Fibroblast of gingiva (primary cell): ENCODE measurements at places on chromosomes 5 and 9.

- DNase-seq, result no peak
These were observed 31.9 kb downstream of the PALM2AKAP2 start for GRCh38 chr9:109811876-109812275.

DNA sequence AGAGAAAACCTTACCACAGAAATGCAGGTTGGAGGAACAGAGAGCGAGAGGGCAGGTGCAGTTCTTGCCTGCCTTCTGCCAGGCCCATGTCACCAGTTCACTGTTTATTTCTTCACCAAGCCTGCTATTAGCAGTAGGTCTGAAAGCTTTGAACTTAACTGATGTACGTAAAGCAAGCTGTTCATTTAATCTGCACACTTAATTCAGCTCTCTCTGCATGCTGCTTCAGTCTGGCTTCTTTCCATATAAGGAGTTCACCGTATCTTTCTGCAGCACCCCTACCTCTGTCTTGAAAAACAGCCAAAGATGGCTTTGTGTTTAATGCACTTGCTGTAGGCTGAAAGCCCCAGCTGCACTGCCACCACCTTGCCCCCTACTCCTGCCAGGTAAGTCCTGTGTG lies 205.1 kb downstream of the RAB3C start:
- DNase-seq, result no peak

GRCh38 chr9:136642439-136642921 lies 20.2 kb upstream of the EGFL7 start:
- DNase-seq, result no peak

- DNase-seq, result no peak
These were observed 214.4 kb downstream of the MED10 start for GRCh38 chr5:6163913-6164312.

DNA sequence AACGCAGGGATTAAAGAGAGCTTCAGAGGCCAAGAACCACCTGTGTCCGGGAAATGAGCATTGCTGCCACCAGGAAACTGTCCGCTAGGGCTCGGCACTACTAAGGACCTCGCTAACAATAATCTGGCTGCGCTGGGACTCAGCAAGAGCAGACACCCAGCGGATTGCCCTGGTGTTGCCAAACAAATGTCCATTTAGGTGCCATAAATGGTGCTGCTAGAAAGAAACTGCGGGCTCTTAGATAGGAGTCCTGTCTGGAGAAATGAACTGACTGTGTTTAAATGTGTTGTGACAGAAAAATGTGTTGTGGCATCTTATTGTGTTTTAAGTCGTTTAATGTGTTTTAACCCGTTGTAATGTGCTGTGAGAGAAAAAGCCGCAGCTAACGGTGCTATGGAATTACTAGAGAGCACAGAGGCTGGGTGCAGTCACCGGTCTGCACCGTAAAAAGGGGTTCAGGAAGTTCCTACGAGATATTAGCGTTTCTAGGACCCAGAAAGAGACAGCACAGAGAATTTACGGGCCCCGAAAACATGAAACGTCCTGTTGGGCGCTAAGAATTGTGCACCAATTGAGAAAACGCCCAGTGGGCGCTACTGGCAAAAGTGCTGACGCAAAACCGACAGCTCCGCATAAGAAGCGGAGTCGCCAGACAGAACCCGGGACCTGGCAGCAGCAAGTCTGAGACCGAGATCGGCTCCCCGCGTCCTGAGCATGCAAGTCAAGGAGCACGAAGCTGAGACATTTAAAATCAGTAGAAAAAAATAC lies 90.6 kb downstream of the ANXA2R start:
- DNase-seq, result peak; percentile 78

GRCh38 chr5:176629853-176630680 lies at the start of the genes EIF4E1B and SNCB:
Gene EIF4E1B (plus strand): TSS chr5:176630675. CDS start chr5:176642788, 12,113 bp downstream.
Gene SNCB (minus strand): TSS chr5:176630534. CDS start chr5:176629654, 880 bp downstream.
- DNase-seq, result peak; percentile 22

- DNase-seq, result no peak
These were observed 759.5 kb downstream of the TAF11L14 start for GRCh38 chr5:18393565-18394442.

DNA sequence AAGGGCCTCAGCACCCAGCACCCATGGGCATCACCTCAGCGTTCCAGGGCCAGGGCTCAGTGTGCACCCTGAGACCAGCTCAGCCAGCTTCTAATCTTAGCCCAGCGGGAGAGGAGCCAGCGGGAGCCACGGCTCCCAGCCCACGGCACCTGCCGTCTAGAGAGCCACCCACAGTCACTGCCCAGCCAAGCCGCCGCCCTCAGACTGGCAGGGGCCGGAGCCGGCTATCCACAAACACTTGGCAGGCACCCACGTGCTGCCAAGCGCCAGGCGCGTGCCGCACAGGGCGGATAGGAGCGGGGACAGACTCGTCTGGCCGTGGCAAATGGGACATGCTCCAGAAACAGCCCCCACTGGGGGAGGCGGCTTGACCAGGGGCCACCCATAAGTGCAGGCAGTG lies 18.6 kb downstream of the BRD3 start:
- DNase-seq, result no peak

DNA sequence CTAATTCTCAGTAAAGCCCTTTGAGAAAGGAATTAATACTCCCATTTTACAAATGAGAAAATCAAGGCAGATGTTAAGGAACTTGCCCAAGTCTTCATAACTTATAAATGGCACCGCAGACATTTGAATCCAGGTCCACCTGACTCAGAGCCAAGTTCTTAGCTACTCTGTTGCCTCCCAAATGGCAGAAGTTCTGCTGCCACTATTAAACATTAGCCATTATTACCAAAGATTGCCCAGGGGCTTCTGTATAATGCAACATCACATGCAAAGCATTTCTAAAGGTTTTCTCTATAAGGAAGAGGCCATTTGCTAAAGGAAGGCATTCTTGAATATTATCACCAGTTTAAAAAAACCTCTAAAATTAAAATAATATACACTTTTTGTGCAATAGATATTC lies 28.3 kb downstream of the TPD52L3 start:
- DNase-seq, result peak; percentile 31

GRCh38 chr5:133938929-133939328 lies 29.5 kb downstream of the C5orf15 start:
- no peak for DNase-seq

DNA sequence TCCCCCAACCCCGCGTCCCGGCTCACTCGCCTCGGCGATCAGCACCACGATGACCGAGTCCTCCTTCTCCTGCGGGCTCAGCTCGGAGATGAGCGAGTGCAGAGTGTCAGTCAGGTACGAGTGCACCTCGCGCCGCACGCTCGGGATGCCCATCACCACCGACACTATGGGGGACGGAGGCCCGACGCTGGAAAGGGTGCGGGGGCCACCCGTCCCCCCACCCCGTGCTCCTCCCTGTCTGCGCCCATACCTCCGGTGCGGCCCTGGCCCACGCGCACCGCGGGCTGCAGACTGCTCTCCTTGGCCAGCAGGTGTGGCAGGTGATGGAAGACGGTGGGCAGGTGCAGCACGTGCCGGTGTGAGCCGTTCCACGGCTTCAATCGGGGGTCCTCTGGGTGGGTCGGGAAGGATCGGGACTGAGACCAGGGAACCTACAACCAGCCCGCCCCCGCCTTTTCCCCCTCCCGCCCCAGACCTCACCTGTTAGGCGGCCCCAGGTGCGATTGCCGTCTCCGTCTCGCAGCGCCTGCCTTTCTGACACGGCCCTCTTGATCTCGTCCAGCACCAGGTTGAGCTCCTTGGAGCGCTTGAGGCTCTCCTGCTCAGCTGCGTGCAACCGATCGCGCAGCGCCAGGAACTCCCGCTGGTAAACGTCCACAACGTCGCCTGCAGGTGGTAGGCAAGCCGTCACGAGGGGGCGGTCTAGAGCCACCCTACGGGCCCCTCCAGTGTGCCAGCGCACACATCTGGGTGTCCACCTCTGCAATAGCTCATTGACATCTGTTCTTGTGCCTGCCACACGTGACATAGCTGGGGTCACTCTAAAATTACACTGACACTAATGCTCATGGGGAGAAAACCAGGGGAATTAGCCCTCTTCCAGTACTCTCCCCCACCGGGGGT lies 5.1 kb downstream of the MGAT4B start:
- DNase-seq, result peak; percentile 54

DNA sequence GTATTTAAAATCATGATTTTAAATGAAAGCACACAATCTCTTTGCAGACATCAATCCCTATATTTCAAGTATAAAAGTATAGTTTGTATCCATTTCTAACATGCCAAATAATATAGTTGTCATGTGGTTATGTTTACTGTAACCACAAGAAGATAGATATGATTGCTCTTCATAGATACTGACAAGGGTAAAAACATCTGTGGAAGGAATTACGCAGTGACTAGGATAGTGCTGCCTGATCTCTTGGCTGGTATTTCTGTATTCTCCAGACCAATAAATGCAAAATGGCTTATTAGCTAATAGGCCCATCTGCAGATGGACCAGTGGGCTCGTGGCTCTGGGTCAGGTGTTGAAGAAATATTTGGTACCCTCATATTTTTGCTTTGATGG lies 34.9 kb upstream of the FBN2 start:
- no peak for DNase-seq

GRCh38 chr9:124659099-124659659 lies 111.9 kb downstream of the NR6A1 start:
- peak; percentile 85 for DNase-seq

DNA sequence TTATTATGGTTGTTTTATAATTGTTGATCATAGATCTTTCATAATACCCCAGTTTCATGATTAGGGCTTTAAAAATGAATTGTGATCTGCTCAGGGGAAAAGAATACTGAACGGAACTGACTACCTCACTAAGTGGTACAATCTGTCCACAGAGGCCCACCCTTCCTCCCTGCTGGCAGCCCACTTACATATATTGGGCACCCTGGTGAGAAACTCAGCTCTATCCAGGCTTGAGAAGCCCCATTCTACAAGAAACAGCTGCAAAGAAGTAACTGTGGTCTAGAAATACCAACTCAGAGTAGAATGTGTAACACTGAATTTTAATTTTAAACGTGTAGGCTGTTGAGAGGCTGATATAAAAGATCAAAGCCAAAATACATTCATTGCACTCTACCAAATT lies 46.9 kb downstream of the TSSK1B start:
- DNase-seq, result no peak

DNA sequence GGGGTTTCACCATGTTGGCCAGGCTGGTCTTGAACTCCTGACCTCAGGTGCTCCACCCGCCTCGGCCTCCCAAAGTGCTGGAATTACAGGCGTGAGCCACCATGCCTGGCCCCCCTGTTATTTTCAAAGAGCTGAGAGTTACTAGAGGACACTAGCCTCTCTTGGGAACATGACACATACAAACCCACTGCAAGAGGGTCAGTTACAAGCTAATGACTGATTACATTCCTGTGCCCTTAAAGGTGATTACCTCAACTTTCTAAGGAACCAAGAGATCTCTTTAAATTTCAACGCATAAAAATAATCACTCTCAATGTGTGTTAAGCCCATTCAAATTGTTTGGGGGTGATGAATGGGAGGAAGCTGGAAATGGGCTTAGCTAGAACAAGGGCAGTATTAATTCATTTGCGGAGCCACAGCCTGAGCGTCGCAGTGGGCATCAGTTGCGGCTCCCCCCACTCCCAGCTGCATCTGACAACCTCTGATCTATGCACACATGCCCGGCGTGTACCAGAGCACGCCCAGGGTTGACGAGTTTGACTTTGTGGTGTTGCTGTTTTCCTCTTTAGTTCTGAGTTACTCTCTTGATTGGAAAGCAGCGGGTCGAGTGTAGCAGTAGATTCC lies 146.9 kb downstream of the GOLPH3 start:
- DNase-seq, result no peak

GRCh38 chr5:96312383-96312782 lies 120.7 kb downstream of the PCSK1 start:
- no peak for DNase-seq

DNA sequence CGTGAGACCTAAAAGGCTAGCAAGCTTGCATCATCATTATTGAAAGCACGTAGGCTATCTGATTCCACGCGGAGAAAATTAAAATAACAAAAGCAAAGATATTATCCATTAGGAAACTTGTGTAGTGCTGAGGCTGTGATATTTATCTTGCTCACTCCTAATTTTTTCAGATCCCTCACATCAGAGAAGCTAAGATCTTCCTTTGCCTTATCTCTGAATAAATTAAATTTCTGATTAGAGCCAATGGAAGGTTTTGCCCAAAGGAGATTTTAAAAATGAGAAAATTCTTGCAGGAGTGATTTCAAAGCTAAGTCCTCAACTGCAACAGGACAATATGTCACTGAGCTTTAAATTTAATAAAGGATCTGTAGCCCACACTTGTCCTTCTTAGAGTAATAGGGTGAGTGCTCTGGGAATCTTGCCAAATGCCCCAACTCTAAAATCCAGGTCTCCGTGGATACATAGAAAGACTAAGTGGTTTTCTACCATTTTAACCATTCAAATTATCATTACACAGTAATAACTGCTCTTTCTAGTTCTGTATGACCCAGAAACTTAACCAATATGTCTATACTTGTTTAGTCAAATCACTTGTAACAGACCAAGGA lies 295.0 kb downstream of the CAAP1 start:
- DNase-seq, result no peak

GRCh38 chr5:144944936-144945335 lies 774.3 kb downstream of the KCTD16 start:
- no peak for DNase-seq

GRCh38 chr5:132183723-132184122 lies 43.9 kb downstream of the P4HA2 start:
- peak; percentile 26 for DNase-seq

GRCh38 chr5:154010660-154011059 lies 28.1 kb downstream of the FAM114A2 start:
- no peak for DNase-seq

- no peak for DNase-seq
These were observed 26.2 kb upstream of the LMX1B start for GRCh38 chr9:126587187-126588185.

DNA sequence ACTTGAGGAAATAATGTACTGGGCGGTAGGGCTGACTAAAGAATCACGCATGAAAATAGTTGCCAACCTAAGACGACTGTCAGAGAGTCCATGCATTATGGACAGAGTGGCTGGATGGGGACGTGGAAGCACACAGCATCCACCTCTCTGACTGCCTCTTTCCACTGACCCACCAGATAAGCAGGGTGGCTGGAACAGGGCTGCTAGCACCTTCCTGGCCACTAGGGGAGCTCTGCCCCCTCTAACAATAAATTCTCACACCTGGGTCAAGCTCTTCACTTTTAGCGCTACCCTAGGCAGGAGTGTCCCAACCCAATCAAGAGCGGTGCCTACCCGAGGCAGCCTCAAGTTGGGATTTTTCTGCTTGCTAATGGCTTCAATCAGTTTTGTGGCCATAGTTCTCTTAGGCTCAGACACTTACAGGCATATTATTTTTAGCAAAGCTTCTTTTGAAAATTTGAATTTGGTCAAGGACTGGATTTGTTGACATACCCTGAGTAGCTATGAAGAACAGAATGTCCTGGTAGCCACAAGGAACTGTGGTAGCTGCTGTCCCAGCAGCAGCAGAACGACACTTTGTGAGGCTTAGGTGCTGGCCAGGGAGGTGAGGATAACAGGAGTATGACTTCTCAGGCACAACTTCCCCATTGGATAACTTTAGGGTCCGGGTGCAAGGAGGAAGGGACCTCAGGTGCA lies 6.9 kb upstream of the TPM2 start:
- peak; percentile 31 for DNase-seq

- no peak for DNase-seq
These were observed 55.9 kb downstream of the PCSK1 start for GRCh38 chr5:96377167-96377566.

- DNase-seq, result no peak
These were observed 78.7 kb downstream of the XRCC4 start for GRCh38 chr5:83156001-83156400.
